DMS 273 treated with DMSO at 0.1 percent for 48 hours (cell line): ENCODE measurements at places on chromosomes 16 and 17.

GRCh38 chr17:10025976-10026901 lies 121.2 kb upstream of the RCVRN start:
- DNase-seq = no peak

GRCh38 chr16:80541306-80541694 lies 507 bp downstream of the DYNLRB2 start:
- DNase-seq = no peak

DNA sequence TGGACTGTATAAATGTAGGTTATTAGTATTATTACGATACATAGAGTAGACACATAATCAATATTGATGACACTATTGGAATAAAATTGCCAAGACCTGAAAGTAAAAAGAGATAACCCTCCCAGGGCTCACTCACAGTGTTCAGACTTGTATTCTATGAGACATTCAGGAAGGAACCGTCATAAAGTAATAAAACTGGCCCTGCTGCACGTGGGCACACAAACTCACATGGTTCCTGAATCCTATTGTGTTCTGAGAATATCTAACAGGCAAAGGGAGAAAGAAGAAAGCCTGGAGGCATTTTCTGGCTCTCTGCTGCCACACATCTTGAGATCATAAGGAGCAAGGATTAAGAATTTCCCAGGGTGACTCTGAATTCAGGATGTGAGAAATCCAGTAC lies 575.9 kb downstream of the HS3ST4 start:
- no peak for DNase-seq

- DNase-seq = peak; percentile 35
These were observed 1.6 kb downstream of the CMIP start for GRCh38 chr16:81445966-81446906.

DNA sequence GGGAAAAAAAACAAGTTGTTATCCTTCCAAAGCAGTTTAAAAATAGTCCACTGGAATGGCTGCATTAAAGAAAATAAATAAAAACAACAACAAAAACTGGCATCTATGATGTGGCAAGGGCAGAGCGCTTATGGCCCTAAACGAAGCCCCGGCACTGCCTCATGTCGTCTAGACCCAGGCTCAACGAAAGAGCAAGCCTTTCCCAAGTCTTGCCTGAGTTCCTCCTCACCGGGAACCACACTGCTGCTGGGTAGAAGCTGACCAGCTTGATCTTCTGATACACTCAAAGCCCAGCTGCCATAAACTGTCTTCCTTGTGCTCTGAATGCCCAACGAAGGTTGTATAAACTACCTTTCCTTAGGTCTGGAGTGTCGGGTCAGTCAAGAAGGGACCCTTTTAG lies 37.0 kb downstream of the NDEL1 start:
- DNase-seq = no peak

DNA sequence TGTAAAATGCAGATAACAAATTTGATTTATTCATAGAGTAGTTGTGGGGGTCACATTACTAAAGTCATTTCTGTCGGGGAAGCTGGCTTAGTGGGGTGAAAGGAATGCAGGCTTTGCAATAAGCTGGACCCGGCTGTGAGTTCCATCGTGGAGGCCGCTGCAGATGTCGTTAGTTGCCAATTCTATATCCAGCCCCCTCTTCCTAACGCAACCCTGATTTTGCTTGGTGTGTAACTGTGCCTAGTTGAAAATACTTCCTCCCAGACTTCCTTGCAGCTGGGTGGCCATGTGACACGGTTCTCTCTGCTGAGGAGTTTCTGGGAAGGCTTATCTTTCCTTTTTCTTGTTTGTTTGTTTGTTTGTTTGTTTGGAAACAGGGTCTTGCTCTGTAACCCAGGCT lies 4.5 kb downstream of the MFSD6L start:
- no peak for DNase-seq

- peak; percentile 24 for DNase-seq
These were observed 90.7 kb downstream of the TIMM22 start for GRCh38 chr17:1087381-1088241.
